ENCODE measurements at places on chromosomes 12 and 14.

DNA sequence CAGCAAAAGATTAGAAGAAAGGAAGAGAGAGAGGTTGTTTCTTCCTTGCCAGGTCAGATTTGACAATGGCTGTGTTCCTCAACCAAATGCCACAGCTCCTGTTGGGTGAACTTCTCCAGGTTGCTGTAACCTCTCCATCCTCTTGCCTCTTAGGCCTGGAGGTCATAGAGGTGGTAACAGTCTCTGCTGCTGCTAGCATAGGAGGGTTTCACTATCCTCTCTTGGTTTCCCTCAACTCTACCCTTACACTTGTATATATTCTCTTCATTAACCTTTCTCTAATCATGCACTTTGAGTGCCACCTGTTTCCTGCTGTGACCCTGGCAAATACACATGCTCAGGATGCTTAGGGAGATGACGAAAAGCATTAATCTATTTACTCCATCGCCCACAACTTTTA, 67.7 kb upstream of the HIF1A start:
- DNase-seq, result no peak

GRCh38 chr12:122087431-122088178, 9.0 kb downstream of the MLXIP start:
- DNase-seq, result no peak

DNA sequence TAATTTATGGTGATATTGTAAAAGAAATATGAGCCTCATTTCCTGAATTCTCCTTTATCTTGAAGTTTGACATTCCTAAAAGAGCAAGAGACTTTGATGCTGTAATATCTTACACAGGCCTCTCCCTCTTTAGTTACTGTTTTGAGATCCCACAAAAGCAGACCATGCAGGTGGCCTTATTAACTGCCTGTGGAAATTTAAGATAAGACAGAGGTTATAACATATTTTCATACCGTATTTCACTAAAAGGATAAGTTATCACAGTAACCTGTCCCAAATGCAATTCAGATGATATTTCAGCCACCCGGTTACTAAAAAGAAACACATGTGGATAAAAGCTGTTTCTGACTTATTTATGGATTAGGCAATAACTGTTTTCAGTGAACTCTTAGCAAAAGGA, 150.1 kb downstream of the NAV3 start:
- DNase-seq, result no peak

GRCh38 chr14:41490323-41490722, 116.4 kb upstream of the LRFN5 start:
- no peak for DNase-seq

- DNase-seq, result no peak
These were observed 1.3 kb upstream of the FLVCR2 start for GRCh38 chr14:75577090-75577489.

GRCh38 chr12:54977857-54978256, 6.7 kb downstream of the TESPA1 start:
- peak; percentile 89 for DNase-seq

DNA sequence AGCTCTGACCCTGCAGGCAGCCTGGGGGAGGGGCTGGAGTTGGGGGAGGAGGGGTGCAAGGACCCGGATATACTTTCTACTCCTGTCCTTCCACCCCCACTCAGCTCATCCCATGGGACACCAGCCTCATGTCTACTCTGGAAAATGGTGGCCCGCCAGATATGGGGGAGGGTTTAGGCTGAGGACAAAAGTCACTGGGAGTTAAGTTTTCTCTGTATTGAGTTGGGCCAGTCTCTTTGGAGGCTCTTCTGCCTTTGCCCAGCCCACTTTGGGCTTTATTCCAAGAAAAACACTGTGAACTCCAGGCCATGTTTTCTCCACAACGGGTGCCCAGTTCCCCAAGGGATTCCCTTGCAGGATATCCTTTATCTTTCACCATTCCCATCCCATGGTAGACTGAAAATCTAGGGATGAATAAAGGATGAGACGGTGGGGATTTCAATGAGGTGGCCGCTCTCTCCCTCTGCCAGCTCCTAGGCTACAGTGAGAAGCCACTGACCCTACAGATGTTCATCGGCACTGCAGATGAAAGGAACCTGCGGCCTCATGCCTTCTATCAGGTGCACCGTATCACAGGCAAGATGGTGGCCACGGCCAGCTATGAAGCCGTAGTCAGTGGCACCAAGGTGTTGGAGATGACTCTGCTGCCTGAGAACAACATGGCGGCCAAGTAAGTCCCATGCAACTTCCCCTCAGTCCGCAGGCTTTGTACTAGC, 4.9 kb downstream of the NFATC4 start:
- DNase-seq, result no peak

DNA sequence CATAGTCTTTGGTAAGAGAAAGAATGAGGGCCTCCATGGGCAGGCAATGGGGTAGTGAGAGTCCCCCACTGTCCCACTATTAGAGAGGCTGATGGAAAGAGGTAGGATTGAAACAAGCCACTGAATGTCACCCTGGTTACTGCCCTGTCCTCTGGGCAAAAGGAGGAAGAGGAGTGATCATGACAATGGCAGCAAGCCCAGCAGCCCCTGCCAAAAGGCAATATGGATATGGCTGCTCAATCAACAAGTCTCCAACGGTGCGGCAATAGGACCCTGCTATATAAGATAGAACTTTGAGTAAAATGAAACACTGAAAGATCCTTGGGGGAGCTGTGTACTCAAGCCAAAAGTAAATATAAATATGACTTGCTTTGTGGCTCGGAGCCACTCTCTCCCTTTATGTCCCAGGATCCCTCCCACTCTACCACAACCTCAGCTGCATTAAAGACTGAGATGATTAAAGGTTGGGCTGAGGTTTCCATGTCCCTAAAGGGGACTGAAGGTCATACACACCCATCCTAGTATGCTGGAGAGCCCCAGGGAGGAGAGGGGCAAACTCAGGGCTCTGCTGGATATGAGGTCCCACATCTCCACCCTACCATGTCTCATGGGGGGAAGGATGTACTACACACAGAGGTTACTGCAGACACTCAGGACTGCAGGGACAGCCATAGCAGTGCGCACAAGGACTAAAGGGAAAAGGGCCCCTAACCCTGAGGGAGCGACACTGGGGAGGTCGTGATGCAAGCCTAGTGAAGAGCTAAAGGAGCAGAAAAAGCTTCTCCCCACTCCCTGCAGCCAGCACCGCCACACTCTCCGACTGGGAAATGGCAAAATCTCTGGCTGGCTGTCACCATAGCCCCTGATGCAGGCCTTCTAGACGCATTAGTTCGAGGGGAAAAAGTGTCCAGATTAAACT, 5.9 kb downstream of the POMT2 start:
- DNase-seq, result no peak

DNA sequence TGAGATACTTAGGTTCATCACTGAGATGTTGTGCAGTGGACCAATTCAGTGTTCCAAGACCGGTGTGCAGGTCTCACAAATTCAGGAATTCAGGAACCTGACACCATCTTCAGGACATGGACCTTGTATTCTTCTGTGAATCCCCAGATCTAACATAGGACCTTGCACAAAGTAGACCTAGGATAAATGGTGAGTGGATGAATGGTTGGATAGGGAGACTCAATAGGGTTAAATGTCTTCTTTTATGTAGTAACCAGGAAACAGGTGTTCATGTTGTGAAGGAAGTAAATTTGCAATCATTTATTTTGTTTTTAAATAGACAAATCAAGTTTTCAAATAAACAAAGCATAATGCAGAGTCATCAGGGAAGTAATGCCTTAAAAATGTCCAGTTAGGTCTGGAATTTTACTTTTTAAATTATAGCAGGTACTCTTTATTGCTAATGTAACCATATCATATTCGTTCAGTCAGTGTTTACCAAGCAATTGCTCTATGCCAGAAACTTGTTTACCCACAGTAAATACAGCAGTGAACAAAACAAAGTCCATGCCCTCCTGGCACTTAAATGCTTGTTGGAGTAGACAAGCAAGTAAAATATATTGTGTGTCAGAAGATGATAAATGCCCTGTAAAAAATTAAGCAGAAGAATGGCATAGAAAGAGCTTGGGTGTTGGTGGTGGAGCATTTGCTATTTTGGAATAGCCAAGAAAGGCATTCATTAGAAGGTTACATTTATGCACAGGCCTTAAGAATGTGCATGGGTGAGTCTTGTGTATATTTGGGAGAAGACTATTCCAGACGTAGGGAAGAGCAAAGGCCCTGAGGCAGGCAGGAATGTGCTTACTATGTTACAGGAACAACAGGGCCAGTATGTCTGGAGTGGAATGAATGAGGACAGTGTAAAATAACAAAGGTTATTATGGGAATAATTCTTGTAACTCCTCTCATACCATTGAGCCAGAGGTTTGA, 26.3 kb downstream of the RXYLT1 start:
- no peak for DNase-seq

Data from KBM-7 (cell line).